ENCODE measurements at places on chromosomes 5 and 9.
A peak's percentile ranks its signal among the peaks of the same experiment; 100 is the strongest.

DNA sequence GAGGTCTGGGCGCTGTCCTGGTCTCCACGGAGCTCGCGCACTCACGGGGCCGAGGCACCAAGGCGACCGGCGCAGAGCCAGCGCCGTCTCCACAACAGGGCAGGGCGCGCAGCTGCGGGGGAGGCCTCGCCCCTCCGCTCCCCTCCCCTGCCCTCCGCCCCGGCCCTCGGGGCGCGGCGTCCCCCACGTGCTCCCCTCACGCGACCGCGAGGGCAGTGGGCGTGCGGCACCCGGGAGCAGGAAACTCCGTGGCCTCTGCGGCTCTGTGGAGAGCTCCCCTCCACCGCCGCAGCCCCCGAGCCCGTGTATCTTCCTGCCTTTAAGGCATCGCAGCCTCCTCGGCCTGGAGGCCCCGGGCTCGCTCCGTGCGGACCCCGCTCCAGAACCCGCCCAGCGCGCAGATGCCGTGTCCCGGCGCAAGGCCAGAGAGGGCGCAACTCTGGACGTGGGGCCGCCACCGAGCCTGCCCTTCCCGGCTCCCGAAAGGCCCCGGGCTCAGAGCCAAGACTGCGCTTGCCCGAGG is 708 bp upstream of the TUBB4B start:
- no peaks in the 10 kb centered on the region for H3K36me3 ChIP-seq
- peaks cover 16% of the 10 kb centered on the region for H3K4me1 ChIP-seq
- peak overlapping the region; percentile 62 for H3K27ac ChIP-seq
- peak overlapping the region; percentile 81 for H3K4me3 ChIP-seq
- H3K27me3 ChIP-seq, result peaks cover 15% of the 10 kb centered on the region

GRCh38 chr9:116219686-116220085 is 66.1 kb downstream of the PAPPA start:
- no peak overlapping the region for H3K4me3 ChIP-seq
- peaks cover 3% of the 10 kb centered on the region for H3K27me3 ChIP-seq
- DNase-seq, result no peak

DNA sequence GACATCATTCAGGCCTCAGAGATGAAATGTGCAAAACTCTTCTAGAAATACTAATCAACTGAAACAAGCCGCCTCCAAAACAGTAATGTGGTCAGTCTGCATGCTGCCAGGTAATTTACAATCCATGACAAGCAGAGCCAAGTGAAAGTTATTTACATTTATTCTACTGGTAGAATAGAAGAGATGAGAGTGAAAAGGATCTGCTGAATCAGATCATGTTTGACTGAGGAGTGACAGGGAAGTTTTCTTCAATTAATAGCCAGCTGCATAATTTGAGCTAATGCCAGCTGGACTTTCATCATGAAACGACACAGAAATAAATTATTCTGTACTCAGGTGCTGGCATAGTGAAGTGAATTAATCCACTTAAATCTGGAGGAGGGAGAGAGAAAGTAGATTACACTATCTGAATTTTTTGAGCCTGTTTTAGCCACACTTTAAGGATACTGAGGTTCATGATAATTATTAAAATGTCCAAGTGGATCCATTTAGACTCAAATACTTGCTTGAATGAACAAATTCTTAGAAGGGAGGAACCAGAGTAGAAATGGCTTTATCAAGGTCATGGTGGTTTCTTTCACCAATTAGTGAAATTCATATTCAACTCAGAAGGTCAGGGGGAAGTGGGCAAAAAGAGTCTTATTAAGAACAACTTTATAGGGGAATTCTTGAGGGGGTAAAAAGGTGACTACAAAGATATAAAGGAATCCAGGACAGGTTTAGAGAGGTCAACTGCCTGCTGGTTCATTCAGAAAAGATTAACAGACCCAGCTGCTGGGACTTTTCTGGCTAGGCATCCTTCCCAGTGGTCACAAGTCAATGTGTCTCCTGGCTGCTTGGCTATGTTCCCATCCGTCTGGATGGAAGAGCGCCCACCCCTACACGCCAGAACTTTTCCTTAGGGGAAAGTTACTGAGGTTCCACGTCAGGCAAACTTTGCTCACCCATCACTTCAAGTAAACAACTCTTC is 350.4 kb downstream of the PDE4D start:
- H3K36me3 ChIP-seq, result no peaks in the 10 kb centered on the region
- peaks cover 6% of the 10 kb centered on the region for H3K4me1 ChIP-seq
- no peak overlapping the region for H3K27ac ChIP-seq

GRCh38 chr5:113005454-113005853 is 28.9 kb downstream of the DCP2 start:
- no peaks in the 10 kb centered on the region for H3K27me3 ChIP-seq
- H3K4me1 ChIP-seq, result no peaks in the 10 kb centered on the region
- H3K27ac ChIP-seq, result no peak overlapping the region
- DNase-seq, result no peak
- H3K36me3 ChIP-seq, result no peaks in the 10 kb centered on the region

DNA sequence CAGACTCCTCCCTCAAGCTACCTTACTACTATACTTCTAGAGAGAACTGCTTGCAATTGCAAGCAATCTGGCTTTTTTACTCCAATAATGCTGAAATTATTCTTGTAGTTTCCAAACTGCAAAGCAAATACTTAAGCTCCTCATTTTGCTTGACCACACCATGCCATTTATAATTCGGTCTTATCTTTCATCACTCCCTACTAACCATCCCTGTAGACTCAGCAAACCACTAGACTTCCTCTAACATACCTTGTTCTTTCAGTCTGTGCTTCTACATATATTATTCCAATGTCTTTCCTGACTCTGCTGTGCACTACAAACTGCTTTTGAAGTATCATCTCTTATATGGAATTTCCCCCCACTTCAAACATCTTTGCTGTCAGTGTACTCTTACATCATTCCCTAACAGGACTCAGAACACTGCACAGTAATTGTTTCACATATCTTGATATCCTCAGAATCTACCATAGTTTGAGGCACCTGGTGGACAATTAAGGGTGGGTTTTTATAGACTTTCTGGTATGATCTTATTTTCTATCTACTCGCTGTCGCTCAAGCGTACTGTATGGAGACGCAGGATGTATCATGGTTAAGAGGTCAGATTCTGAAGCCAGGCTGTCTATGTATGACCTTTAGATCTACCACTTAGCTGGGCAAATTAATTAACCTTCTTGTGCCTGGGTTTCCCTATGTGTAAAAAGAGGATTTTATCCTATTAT is 2.8 kb downstream of the IL6ST start:
- H3K4me1 ChIP-seq, result peaks cover 2% of the 10 kb centered on the region
- H3K27ac ChIP-seq, result no peak overlapping the region
- no peak for DNase-seq
- H3K4me3 ChIP-seq, result no peak overlapping the region
- no peaks in the 10 kb centered on the region for H3K36me3 ChIP-seq
- peaks cover 2% of the 10 kb centered on the region for H3K27me3 ChIP-seq

DNA sequence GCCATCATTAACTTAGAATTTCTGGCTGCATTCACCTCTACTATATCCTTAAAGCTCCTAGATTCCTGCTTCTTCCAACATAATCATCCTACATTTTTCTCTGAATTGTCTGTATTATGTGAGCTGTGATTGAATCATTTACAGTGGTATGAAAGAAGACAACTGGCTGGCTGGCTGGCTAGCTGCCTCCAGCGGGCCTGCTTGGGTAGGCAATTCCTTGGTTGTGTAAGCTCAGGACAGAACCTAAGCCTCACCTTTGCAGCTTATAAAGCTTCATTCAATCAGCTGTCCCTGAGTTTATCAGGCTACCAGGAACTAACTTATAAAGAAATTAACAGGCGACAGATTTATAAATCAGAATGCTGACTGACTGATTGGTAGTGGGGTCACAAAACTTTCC is 162.7 kb upstream of the NR3C1 start:
- no peak overlapping the region for H3K27ac ChIP-seq
- no peak for DNase-seq
- H3K4me1 ChIP-seq, result no peaks in the 10 kb centered on the region
- no peak overlapping the region for H3K4me3 ChIP-seq
- H3K27me3 ChIP-seq, result peaks cover 2% of the 10 kb centered on the region

DNA sequence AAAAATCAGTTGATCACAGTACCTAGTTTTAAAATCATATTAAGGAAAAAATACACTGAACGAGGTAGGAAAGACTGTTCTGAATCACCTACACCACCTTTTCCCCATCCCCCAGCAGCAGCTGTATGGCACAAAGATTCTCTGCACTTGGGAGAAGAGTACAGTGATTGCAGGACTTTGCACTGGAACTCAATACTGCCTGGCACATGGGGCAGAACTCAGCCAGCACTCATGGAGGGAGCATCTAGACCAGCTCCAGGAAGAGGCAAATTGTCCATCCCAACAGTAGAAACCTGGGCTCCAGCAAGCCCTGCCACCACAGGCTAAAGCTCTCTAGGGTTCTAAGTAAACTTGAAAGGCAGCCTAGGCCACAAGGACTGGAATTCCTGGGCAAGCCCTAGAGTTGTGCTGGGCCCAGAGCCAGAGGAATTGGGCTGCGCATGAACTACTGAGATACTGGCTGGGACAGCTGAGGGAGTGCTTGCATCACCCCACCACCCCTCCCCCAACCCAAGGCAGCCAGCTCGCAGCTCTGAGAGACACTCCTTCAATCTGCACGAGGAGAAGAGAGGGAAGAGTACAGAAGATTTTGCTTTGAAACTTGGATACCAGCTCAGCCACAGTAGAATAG is 654.4 kb upstream of the CDH6 start:
- H3K36me3 ChIP-seq, result peaks cover 5% of the 10 kb centered on the region
- no peak for DNase-seq
- no peaks in the 10 kb centered on the region for H3K4me1 ChIP-seq

GRCh38 chr9:6128030-6128429 is 87.6 kb upstream of the IL33 start:
- H3K27me3 ChIP-seq, result no peaks in the 10 kb centered on the region
- no peak overlapping the region for H3K4me3 ChIP-seq
- H3K4me1 ChIP-seq, result peaks cover 3% of the 10 kb centered on the region
- no peaks in the 10 kb centered on the region for H3K36me3 ChIP-seq
- DNase-seq, result no peak

GRCh38 chr5:42691413-42691937 is 65.1 kb upstream of the CCDC152 start:
- no peaks in the 10 kb centered on the region for H3K36me3 ChIP-seq
- peaks cover 1% of the 10 kb centered on the region for H3K27me3 ChIP-seq
- H3K4me1 ChIP-seq, result no peaks in the 10 kb centered on the region
- no peak overlapping the region for H3K4me3 ChIP-seq

DNA sequence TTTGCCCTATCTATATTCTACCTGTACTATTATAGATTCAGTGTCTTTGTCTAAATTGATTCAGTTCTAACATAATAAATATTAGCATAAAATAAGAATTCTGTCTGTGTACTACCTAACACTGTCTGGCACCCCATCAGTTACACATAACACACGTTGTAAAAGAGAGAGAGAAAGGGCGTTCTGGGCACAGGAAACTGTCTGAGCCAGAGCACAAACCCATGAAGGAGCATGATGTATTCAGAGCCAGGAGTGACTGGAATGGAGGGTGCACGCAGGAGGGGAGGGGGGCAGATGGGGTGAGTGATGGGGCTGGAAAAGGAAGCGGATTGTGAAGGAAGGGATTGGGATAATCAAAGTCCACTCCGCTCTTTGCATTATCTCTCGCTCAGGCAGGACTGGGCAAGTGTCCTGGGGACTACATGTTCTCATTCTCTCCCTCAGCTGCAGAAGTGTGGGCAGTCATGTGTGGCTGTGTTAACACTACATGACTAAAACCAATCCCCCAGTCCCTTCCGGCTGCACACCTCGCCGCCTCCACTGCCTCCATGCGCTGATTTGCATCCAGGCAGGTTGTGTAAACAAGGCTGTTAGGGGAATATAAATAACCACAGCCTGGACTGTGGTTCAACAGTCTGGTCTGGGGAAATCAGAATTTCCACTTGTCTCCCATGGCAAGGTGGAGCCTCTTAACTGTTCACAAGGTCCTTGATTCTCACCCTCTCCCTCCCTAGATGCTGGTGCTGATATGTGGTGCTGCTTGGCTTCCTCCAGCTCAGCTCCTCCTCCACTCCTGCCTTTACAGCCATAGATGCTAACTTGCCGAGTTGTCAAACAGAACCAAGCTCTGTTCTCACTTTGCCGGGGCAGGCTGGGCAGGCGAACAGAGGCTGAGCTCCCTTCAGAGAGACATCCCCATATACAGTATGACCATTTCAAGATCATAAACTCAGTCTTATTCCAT is 367.5 kb upstream of the BRINP1 start:
- no peak overlapping the region for H3K4me3 ChIP-seq
- no peak for DNase-seq
- H3K36me3 ChIP-seq, result no peaks in the 10 kb centered on the region
- no peak overlapping the region for H3K27ac ChIP-seq
- H3K4me1 ChIP-seq, result peaks cover 3% of the 10 kb centered on the region

Data from glutamatergic neuron (in vitro differentiated cells).